ENCODE measurements at places on chromosomes 3 and 15.
A peak's percentile ranks its signal among the peaks of the same experiment; 100 is the strongest.

DNA sequence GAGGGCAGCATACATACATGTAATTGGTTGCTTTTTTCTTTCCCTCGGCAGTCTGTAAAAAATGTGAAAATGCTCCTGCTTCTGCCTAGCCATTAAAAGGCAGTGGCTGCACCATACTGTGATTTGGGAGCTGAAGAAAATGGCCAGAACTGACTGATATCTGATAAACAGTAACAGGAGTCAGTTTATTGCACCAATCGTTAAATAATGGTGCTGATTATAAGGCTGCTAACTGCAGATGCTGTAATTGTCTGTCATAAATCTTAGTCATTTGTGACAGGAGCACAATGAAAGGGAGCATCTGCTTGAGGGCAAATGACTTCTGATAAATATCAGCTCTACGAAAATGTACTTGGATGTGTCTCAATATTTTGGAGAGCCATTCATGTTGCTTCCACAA lies 263.1 kb upstream of the DNAJC19 start:
- no peak for DNase-seq

GRCh38 chr3:9396301-9396631 lies 1.1 kb upstream of the SETD5 start:
- DNase-seq, result peak; percentile 59

GRCh38 chr15:40790718-40791117 lies 16.2 kb upstream of the ZFYVE19 start:
- no peak for DNase-seq

- no peak for DNase-seq
Measured at GRCh38 chr15:42289166-42289565, 15.9 kb upstream of the TMEM87A start.

- no peak for DNase-seq
Measured at GRCh38 chr3:143506190-143506589, 342.1 kb downstream of the SLC9A9 start.

GRCh38 chr15:99735868-99736267 lies 2.6 kb upstream of the LYSMD4 start:
- no peak for DNase-seq

- no peak for DNase-seq
Measured at GRCh38 chr15:27454281-27455075, 483.5 kb downstream of the GABRG3 start.

DNA sequence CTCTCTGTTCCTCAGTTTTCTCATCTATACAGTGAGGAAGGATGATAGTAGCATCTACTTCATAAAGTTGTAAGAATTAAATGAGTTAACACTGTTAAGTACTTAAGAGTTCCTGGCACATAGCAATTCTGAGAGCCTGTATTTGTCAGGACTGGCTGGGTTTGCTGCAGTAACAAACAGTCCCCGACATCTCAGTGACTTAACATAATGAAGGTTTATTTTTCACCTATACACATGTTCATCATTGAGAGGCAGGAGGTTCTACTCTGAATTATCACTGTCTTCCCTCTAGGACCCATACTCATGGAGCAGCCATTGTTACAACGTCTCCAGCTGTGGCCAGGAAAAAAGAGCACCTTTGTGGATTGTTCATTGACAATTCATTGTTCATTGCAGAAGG lies 190.6 kb upstream of the PROK2 start:
- DNase-seq, result no peak

DNA sequence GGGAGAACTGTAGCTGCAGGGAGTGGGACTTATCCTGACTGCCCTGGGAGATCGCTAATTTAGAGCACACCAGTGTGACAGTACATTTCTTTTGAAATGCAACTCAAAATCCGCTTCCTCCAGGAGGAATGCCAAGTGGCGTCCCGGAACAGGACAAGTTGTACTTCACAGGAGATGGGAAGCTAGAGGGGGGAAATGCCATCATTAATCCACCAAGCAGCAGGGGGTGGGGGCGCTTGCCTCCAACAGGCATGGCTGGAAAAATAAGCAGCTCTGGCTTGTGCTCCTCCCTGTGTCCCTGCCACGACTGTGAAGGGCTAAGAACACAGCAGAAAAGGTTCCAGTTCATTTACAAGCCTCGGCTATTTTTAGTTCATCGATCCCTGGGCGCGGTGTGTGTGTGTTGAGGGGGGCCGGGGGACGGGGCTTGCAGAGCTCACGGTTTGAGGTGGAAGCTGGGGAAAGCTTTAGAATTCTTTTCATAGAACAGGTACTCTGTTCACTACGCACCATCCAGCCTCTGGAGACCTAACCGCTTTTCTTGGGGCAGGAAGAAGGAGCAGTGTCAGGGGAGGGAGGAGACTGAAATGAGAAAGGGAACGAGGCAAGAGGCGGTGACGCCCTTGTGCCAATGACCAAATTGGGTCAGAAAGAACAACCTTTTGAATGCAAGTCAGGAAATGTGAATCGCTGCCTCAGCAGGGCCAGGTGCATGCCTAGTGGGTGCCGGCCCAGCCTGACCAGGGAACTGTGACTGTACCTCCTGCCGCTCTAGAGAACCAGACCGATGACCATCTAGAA lies 51.8 kb upstream of the DGKG start:
- DNase-seq, result no peak

DNA sequence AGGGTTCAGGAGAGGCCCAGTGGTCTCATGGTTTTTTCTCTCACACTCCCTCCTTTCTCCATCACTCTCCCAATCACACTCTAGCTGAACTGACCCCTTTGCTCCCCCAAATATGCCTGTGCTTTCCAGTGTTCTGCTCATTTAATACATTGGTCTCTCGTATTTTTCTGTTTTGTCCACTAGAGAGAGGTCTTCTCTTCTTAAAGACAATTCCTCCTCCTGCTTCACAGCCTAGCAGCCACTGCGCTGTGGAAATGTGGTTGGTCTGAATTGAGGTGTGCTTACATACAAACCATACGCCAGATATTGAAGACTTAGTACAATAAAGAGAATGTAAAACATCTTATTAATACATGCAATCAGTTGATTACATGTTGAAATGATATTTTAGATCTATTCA lies 60.6 kb upstream of the XCR1 start:
- no peak for DNase-seq

All from activated T-cell treated with anti-CD3 and anti-CD28 coated beads for 4 hours (primary cell).